ENCODE measurements at places on chromosomes 4 and X. TPM values are rescaled to one million over a fixed set of nuclear protein-coding genes. Genes with fewer than 3 reads are reported as not detected.

DNA sequence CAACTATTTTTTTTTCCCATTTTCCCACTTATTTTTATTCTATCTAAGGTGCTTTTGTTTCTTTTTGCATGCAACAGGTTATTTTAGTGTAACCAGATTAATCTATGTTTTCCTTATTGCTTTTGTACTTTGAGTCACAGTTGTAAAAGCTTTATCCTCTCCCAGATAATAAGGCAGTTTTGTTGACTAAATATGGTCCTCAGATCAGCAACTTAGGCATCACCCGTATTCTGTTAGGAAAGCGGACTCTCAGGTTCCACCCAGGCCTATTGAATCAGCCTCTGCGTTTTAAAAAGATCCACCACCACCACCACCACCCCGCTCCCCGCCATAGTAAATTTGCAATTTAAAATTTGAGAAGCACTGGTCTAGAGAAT, 58.6 kb upstream of the USP9X start:
- DNase-seq: no peak

- no peak for DNase-seq
These were observed 43.5 kb upstream of the ZNF330 start for GRCh38 chr4:141177171-141177570.

- no peak for DNase-seq
These were observed 78.8 kb upstream of the LEF1 start for GRCh38 chr4:108247387-108248049.

DNA sequence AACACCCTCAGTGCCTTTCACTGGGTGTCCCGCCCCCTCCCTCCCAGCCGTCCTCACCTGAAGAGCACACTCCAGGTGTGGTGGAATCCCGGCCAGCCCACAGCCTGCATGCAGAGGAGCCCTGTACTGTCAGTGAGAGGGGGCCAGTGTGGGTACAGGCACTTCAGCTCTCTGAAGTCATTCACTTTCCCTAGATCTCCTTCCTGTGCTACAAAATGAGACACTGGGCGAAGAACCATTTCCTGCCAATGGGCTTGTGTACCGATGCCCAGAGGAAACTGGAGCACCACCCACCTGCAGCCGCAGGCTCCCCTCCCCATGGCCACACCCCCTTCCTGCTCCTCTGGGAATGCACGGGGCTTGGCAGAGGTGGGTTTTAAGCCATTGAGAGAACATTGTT, 73.9 kb upstream of the C4orf50 start:
- no peak for DNase-seq

TCP11X2 gene
- polyA plus RNA-seq: not detected

HHIP gene
- polyA plus RNA-seq: 3.6 TPM

Data from AG04450 (cell line).